ENCODE measurements at places on chromosomes 3 and 15.

DNA sequence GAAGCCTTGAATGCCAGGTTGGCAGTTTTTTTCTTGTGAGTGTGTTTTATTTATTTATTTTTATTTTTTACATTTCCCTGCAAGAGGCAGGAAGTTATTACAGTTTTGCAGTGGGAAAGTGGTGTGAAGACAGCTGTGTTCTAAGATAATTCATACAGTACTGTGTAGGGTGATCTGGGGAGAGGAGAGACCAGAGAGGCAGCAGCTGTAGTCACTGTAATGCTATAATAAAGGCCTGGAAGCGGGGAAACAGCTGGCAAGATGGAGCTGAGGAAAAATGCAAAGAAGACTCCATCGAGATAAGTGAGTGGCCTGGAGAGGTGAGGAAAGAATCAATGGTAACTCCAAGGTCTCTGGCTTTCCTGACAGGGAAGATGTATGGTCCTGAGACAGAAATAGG, 23.1 kb downstream of the CNTN3 start:
- no peak for DNase-seq

GRCh38 chr3:176920766-176921160, 276.5 kb downstream of the TBL1XR1 start:
- DNase-seq = no peak

DNA sequence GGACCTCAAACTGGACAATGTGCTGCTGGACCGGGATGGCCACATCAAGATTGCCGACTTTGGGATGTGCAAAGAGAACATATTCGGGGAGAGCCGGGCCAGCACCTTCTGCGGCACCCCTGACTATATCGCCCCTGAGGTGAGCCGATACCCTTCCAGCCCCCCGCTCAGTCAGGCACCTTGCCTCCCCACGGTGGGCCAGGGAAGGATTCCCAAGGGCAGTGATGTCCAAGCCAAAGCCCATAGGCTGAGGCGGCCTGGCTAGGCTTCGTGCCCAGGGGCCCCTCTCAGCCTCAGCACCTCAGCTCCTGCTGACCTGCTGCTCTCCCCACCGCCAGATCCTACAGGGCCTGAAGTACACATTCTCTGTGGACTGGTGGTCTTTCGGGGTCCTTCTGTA, 27.7 kb downstream of the PRKCD start:
- no peak for DNase-seq

DNA sequence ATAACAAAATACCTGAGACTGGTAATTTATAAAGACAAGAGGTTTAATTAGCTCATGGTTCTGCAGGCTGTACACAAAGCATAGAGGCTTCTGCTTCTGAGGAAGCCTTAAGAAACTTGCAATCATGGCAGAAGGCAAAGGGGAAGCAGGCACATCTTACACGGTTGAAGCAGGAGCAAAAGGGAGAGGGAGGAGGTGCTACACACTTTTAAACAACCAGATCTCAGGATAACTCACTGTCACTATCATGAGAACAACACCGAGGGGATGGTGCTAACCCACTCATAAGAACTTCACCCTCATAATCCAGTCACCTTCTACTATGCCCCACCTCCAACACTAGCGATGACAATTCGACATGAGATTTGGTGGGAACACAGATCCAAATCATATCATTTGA, 54.4 kb downstream of the ATP8B4 start:
- peak; percentile 40 for DNase-seq

DNA sequence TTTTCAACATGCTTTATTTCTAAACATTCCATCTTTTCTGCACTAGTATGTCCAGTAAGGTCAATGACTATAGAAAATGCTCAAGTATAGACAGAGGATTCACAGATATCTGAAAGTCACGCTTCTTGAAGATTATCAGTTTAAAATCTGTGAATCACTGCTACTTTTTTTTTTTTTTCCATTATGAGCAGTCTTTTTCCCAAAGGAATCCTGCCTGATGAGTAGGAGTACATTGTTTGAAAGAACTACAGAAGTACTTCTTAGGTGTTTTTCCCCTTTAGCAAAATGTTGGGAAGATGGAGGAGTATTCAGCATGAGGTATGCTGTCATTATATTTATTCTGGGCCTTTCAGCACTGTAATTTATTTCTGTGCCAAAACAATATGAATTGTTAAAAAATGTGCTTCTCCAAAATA, 266.2 kb downstream of the NLGN1 start:
- DNase-seq = no peak

DNA sequence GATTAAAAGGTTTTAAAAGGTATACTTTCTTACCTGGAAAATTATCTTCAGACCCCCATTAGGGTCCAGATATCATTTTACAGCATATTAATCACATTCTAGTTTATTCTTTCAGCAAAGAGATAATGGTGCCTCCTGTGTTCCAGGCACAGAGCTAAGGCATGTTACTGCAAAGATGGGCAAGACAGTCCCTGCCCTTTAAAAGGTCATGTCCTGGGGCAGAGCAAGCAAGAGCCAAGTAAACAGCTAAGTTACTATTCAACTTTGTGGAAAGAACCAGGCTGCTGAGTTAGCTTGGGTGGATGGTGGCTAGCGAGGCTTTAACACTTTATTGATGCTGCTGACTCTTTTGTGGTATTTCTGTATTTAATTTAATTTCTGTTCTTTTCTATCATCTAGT, 75.0 kb downstream of the LRRC28 start:
- DNase-seq = no peak

GRCh38 chr3:85164436-85164835, 205.6 kb downstream of the CADM2 start:
- DNase-seq = no peak

GRCh38 chr3:184679056-184679816, 32.6 kb downstream of the MAGEF1 start:
- no peak for DNase-seq

GRCh38 chr3:114132500-114132899, 46.4 kb downstream of the DRD3 start:
- DNase-seq = no peak

- peak; percentile 42 for DNase-seq
Observed at GRCh38 chr3:114499976-114500375, 206.1 kb downstream of the TIGIT start.

- no peak for DNase-seq
Observed at GRCh38 chr3:189688262-189688661, 57.1 kb downstream of the TP63 start.

DNA sequence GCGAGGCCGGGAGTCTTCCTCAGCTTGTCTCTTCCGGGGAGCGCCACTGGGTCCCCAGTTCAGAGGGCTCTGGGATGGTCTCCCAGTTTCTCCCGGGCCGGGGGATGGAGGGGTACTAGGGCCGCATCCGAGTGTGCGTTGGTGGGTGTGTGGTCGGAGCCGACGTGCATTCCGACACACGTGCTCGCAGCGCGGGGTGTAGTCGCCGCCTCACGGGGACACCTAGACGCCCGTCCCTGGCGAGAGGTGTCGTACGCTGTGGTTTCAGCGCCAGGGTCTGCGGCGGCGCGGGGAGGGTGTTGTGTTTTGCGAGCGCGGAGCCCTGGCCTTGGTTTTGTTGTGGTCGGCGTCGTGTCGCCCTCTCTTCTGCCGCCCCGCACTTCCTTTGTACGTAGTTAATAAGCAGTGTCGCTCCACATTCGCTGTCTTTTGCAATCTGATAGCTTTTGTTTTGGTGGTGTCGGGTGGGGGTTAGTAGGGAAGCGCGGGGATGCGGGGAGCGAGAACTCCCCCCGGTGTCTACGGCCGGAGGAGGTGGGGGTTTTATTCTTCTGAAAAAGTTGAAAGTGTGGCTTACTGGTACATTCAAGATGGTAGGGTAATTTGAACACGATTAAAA, 2.2 kb downstream of the IGF1R start:
- peak; percentile 29 for DNase-seq

DNA sequence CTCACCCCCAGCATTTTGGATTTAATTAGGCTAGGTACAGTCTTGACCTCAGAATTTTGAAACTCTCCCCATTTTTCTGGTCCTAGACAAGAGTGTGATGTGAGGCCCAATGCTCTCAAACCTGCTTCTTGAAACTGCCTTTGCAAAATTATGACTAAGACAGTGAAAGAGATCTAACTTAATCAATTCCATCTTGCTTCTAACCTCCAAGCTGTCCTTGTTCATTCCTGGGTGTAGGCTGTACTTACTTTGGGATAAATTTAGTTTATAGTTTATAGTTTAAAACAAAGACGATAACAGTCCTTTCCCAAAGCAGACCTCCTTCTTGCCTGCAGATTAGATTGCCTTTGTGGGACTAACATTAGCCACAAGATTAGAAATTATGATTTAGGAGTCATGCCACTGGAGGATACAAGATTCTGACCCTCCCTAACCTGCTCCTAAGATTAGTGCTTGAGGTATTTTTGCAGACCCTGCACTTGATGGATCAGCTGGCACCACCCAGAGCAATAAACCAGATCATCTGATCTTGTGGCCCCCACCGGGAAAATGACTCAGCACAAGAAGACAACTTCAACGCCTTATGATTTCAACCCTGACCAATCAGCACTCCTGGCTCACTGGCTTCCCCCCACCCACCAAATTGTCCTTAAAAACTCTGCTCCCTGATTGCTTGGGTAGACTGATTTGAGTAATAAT, 59.6 kb downstream of the CD200R1L start:
- no peak for DNase-seq

- no peak for DNase-seq
Observed at GRCh38 chr3:127210654-127210943, 17.7 kb downstream of the PRR23E start.

- no peak for DNase-seq
Observed at GRCh38 chr3:131360191-131360755, 21.3 kb upstream of the NUDT16 start.

DNA sequence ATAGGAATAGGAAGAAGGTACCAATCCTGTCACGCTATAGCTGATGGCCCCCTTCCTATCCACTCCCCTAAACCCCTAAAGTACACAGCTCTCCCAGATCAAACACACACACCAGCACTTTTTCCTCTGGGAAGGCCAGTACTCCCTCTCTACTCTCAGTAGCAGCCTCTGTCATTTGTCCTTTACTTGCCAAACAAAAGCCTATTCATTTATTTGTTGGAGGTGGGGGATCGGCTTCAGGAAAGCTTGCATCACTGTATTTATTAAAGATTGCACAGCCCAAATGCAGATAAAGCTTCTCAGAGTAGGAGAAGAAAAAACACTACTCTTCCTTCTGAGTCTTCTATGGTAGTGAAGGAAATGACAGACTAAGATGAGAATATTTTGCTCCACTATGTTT, 429.7 kb upstream of the RASGRP1 start:
- no peak for DNase-seq

DNA sequence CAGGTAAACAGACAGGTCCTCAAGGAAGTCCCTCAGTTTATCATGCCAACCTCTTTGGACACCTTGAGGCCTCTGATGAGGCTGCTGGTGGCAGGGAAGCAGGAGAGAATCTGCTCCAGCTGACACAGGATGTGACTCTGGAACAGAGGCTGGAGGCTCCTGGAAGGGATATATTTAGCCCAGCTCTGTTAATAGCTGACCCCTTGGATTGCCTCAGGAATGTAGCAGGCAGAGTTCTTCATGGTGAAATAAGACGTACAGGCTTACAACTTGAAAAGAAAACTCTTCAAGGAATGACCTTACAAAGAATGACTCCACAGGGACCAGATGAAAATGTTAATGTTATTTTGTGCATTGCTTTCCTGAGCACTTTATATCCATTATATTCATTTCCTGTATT, 90.5 kb downstream of the AQP9 start:
- DNase-seq = no peak

GRCh38 chr3:16090024-16090423, 84.5 kb upstream of the GALNT15 start:
- no peak for DNase-seq

DNA sequence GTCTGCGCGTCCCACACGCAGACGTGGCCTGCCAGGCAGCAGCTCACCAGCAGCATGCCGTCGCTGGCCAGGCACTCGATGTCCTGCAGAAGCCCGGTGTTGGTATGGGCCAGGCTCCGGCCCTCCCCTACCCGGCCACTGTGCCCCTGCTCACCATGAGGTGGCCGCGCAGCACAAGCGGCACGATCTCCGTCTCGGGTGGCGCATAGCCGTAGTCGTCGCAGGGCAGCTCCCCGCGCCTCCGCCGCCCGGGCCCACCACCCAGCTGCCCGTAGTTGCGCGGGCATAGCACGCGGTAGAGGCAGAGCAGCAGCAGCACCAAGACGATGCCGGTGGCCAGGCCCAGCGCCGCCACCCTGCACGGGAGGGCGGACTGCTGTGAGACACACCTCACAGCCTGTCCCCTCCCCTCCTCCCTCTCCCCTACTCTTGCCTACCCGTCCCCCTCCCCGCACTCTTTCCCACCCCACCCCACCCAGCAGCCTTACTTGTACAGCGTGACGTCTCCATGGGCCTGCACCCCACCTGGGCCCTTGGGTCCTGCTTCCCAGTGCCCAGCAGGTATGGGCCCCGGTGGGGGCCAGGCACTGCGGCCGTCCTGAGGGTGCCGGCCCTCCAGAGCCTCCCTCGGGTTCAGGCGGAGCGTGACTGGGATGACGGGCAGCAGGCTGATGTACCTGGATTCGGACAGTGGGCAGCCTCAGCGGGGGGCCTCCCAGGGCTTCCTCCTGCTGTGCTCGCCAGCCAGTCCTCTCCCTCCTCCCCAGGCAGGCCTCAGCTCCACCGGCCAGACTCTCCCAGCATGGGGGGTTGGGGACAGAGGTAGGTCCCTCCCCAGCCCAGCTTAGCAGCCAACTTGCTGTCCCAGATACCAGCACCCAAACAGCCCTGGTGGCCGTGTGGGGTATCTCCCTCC, 37.6 kb downstream of the PTPN23 start:
- no peak for DNase-seq

GRCh38 chr15:81807186-81807585, 238.6 kb downstream of the MEX3B start:
- DNase-seq = no peak

- DNase-seq = no peak
Observed at GRCh38 chr3:46561951-46562350, 4.2 kb downstream of the LRRC2 start.

GRCh38 chr3:184525337-184526087, 36.1 kb upstream of the EPHB3 start:
- DNase-seq = no peak

DNA sequence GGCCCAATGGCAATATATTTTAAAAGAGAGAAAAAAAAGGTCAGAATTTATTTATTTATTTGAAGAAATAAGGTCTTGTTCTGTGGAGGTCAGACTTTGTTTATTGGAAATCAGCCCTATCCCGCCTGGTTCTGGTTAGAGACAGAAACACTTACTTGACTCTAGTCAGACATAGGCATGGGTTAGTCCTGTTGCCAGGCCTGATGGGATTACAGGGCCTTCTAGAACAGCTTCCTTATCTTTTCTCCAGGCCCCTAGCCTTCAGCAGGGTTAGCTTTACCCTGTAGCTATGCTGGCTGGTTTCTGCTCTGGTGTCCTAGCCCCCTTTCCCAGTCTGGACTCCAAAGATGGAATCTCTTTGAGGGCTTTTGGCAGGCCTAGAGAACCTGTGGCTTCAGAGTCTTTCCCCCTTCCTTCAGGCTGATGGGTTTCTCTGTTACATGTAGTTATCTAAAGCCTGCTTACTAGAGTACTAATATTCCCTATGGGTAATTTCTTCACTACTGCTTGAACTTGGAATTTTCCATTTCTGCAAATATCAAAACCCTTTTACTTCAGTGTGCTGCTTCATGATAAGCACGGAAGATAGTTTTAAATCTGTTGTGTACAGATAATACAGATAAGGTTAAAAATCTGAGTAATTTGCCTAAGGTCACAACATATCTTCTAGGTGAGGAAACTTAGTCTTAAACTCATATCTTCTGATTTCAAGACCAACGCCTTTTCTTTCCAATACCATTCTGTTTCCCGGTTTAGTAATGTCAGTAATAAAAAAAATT, 10.6 kb downstream of the IREB2 start:
- DNase-seq = no peak

GRCh38 chr3:196055683-196056270, 26.1 kb downstream of the TFRC start:
- peak; percentile 43 for DNase-seq

Measured in OCI-M1 (cell line).